Renal cortical epithelial cell (primary cell): ENCODE measurements at places on chromosomes 6 and 20. TPM values are rescaled to one million over a fixed set of nuclear protein-coding genes. Genes with fewer than 3 reads are reported as not detected.

Gene BPIFB2
- total RNA-seq: not detected in 2 replicates

Gene CRIP3
- 0.25 TPM in 1 of 2 replicates, not detected in the other for total RNA-seq

Gene GPRC6A
- total RNA-seq: not detected in 2 replicates

Gene RHAG
- total RNA-seq: not detected in 2 replicates
